HT1080 (cell line): ENCODE measurements at places on chromosomes 4 and X.

DNA sequence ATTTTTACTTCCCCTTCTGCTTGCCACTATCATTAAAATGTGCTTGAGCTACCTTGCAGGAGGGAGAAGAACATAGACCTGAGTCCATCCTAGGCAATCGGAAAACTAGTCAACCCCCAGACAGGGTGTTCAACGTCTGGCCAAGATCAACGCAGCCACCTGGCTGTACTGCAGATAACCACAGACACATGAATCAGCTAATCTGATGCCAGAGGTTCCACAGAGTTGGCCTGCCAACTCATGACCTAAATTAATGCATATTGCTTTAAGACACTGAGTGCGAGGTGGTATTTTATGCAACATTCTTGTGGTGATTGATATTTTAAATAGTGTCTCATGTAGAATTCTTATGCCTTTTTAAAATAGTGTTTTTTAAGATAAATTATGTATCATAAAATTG is 1283.8 kb upstream of the PABPC4L start:
- peak; percentile 20 for DNase-seq

- no peak for DNase-seq
These were observed 16.9 kb downstream of the RASSF6 start for GRCh38 chr4:73603271-73603710.

DNA sequence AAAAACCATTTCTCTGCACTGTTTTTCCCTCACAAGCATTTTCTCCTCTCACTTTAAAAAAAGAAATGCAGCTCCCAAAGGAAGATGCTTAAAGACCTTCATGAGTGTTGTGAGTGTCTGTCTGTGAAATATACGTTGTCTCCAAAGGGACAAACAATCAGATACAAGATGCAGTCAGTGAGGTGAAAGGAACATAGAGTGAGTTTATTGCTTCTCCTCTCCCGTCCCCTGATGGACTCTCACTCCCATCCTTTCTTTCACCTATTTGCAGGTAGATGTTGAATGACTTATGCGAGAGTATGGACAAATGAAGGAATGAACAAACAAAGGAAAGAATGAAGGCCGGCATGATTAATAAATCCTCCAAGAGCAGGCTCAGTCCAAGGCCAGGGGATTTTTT is 561.2 kb upstream of the DIPK2B start:
- peak; percentile 43 for DNase-seq

DNA sequence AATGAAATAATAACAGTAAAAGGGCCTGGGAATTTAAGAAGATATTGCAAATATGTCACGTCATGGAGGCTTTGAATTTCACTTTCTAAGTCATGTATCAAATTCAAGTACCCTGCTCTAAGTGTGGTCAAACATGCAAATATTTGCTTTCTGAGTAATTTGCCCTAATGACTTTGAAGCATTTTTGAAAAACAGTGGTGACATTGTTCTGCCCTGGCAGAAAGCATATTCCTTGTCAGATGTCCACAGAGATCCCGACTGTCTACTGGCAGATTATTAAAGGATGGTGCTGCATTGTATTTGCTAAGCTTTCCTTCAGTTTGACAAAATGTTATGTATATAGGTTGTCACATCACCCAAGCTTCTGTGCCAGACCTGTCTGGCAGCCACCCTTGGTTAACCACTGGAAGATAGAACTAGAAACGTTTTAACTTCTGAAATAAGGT is 92.5 kb downstream of the ANK2 start:
- DNase-seq = peak; percentile 91

DNA sequence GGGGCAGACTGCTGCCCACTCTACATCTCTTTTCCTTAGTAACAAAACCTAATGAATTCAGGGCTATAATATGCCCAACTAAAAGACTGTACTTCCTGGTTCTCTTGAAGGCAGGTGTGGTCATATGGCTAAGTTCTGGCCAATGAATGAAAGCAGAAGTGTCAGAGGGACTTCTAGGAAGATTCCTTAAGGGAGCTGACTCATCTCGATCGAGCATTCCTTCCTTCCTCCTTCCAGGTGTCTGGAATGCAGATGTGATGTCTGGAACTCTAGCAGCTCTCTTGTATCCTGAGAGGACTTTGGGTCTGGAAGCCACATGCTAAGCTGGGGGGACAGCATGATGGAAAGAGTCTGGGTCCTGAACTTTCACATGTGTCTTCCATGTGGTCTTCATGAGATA is 116.2 kb upstream of the STX18 start:
- peak; percentile 25 for DNase-seq

DNA sequence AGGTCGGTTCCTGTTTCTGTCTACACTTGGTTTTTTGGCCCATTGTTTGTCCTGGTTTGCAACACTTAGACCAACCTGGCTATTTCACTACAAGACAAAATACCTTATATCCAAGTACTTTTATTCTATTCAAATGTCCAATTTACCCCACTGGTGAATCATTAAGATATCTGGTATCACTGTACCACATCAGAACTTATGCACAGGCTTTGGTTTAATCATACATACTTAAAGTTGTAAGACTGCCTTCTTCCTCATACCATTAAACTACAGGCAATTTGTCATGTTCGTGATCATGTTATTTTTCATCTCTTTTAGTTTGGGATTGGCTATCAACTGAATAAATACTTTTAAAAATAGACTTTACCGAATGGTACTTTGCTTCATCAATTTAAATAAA is 53.0 kb upstream of the ATOH1 start:
- DNase-seq = no peak

DNA sequence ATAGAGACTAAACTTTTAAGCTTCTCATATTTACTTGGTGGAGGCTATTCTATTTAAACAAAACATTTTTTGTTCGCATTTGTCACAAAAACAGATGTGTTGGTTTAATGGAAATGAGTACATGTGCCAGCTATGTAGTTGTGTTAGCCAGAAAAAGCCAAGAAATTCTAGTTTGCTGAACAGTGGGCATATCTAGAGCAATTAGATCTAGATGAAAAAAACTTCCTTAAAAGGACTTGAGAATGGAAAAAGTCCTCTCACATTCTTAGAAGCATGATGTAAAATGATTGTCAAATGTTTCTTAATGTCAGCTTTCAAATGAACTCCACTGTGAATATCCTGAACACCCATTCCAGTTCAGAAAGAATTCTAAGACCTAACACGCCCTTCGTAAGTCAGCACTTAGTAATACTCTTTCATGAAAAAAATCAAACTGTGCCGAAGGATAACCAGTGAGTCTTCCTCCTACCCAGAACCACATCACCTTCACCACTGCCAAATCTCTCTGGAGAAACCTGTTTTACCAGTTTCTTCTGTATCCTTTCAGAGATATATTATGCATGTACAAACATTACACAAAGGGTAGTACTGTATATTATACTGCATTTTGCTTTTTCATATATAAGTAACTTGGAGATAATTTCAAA is 28.2 kb downstream of the PHKA1 start:
- no peak for DNase-seq

DNA sequence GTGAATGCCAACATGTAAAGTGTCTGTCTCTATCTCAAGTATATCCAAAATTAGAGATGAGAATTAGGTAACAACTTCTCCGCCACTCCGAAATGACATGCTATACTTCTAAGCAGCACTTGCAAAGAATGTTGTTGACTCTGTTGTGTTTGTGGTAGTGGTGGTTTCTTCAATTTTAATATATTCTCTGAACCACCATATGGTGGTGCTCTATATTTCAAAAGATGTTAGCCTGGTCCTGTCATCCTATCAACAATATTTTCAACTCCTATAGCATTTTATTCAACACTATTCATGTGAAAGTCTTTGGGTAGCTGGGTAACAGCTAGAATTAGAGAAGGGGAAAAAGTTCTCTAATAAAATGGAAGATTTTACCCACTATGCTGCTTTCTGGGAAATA is 1622.8 kb upstream of the IGFBP7 start:
- no peak for DNase-seq

DNA sequence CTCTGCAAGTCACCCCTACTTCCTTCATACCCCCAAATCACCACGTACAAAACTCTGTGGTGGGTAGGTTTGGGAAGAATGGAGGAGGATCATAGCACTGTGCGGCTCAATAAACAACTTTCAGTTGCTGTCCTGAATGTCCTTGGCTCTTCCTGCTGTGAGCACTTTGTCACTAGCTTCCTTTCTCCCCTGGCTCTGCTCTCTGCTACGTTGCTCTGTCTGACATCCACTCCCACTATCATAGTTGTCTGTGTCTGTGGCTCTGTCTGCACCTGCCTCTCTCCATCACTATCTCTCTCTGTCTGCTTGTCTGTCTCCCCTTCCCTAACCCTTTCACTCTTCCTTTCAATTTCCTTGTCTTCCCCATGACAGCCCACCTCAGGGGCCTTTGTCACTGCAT is 21.2 kb upstream of the SMPX start:
- no peak for DNase-seq

GRCh38 chr4:42615131-42615763 is 41.7 kb downstream of the ATP8A1 start:
- DNase-seq = no peak

DNA sequence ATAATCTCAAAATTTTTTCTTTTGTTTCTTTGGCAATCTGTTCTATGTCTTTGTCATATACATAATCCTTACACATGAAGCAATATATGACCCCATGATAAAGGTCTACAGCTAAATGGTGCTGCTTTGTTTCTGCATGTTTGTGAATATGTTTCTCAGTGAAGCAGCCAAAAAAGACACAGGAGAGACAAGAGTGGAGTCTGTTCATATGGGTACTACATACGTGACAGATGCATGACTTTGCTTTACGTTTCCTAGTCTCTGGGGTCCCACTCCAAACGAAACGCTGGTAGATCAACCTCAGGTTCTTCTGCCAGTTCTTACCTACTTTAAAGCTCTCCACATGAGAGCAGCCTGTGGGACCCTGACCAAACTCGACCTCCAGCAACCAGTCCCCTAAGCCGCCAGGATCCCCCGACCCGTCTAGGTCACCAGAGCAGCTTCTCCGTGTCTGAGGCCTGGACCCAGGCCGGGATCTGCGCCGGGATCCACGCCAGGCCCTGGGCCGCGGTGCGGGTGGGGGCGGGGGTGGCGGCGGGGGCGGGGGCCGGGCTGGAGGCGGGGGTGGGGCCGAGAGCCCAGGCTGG is 1.5 kb downstream of the USP51 start:
- no peak for DNase-seq

DNA sequence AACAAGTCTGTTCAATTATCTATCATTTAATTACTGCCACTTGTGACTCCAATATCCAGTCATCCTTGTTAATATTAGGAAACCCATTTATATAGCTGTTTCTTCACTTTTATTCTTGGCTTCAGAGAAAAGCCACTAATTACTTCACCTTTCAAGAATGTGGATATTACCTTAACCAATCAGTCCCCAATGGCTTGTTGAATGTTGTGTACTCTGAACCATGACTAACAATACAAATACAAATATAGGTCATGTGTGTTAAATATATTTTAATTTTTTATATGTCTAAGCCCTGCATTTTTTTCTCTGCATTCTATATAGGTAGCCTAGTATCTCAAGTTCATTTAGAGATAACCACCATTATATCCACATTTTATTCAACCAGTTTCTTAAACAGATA is 1513.4 kb upstream of the AGA start:
- no peak for DNase-seq

GRCh38 chrX:2635342-2635741 is 55.8 kb upstream of the CD99 start:
- no peak for DNase-seq

GRCh38 chr4:154503598-154503997 is 12.0 kb upstream of the DCHS2 start:
- peak; percentile 21 for DNase-seq

- no peak for DNase-seq
These were observed 78.2 kb upstream of the PDE5A start for GRCh38 chr4:119706804-119707203.

GRCh38 chr4:6575503-6576240 is 683 bp downstream of the MAN2B2 start:
- no peak for DNase-seq

DNA sequence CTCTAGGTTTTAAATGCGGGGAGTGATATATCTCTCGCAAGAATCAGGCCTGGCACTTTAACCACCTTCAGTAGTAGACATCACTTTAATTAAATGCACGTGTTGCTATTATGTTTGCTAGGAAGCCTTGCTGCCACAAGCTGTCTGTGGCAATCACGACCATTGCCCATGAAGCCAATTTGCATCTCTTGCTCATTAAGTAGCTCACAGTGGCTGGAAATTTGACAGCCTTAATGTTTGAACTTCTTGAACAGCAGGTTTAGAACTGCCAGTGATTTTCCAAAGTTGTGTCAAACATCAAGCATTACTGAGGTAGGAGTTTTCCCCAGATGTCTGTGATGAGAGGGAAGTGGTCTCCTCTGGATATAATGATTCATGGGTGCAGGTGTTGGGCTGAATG is 642.3 kb upstream of the CPEB2 start:
- DNase-seq = no peak

DNA sequence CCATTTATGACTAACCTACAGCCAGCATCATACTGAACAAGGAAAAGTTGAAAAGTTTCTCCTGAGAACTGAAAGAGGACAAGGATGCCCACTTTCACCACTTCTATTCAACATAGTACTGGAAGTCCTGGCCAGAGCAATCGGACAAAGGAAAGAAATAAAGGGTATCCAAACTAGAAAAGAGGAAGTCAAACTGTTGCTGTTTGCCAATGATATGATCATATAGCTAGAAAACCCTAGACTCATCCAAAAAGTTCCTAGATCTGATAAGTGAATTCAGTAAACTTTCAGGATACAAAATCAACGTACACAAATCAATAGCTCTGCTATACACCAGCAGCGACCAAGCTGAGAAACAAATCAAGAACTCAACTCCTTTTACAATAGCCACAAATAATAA is 64.5 kb downstream of the CENPC start:
- no peak for DNase-seq

DNA sequence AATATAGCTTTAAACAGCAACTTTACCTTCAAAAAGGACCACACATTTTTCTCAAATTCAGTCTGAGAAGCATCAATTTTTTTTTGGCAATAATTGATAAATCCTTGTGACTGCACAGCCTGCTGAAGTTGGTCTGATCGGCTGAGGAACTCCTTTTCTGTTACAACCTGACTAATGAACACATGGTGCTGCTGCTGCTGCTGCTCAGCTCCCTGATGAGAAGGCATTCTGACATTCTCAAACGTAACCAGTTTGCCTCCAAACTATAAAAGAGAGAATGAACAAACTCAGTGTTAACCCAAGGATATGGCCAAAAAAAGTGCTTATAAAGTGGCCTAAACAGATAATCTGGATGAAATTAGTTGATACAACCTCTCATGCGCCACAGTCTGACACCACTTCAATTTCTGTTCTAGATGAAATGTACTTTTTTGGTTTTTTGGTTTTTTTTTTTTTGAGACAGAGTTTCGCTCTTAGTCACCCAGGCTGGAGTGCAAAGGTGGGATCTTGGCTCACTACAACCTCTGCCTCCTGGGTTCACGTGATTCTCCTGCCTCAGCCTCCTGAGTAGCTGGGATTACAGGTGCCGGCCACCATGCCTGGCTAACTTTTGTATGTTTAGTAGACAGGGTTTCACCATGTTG is 26.5 kb downstream of the SEC31A start:
- DNase-seq = no peak

DNA sequence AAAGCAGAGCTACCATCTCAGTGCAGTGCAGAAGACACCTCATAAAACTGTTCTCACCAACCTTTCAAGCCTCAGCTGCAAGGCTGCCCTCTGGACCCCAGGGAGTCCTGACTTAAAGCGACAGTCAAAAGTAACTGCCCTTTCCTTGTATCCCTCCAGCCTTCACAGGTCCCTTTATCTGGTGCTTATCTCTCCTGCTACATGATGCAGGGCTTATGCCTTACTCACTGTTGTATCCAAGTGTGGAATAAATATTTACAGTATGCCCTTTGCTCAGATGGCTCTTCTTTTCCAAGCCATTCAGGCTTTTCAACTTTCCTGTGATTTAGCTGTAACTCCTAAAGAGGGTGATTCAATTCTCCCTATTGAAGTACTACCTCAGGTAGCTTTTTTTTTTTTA is 92.6 kb downstream of the KDR start:
- no peak for DNase-seq
